ENCODE measurements at places on chromosomes 16 and 17.
A peak's percentile ranks its signal among the peaks of the same experiment; 100 is the strongest.

GRCh38 chr17:13420878-13421277, 180.9 kb downstream of the HS3ST3A1 start:
- no peak for DNase-seq

DNA sequence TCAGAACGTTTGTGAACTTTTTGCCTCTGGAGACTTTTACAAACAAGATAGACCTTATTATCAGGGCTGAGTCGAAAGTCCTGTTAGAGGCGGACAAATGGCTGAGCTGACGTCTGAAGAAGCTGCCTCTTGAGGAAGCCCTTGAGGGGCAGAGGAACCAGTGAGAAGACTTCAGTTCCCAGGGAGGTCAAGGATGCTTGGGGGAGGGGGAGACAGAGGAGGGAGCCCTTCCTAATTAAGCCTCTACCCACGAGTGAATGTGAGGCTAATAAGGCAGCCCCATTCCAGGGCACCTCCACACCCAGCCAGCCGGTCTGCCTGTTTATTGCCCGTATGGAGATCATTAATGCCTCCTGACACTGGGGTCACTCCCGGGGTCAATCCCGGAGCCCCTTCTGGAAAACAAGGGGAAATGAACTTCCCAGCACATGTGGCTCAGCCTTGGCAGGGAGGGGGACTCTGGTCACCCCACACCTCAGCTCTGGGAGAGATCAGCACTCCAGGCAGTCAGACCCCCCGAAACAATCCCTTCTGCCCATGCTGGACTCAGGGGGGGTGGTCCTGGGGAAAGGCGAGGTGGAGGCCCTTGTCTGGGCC, 9.2 kb upstream of the TBX4 start:
- DNase-seq: peak; percentile 26

GRCh38 chr16:678858-679813, 1.1 kb upstream of the STUB1 start:
- peak; percentile 76 for DNase-seq

DNA sequence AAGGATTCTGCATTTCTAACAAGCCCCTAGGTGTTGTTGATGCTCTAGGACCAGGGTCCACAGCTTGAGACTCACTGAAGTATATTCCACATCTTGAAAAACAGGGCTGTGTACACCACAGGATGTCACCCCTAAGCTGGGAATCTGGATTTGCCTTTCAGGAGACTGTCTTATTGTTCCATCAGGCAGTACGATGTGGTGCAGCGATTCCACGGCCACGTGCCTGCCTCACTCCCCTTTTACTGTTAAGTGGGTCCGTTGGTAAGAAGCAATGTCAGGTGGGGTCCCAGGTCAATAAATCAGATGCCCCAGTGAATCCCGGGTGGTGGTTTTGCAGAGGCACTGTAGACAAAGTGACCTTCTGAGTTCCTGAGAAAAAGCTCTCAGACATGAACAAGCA, 470.7 kb downstream of the HS3ST3B1 start:
- no peak for DNase-seq

DNA sequence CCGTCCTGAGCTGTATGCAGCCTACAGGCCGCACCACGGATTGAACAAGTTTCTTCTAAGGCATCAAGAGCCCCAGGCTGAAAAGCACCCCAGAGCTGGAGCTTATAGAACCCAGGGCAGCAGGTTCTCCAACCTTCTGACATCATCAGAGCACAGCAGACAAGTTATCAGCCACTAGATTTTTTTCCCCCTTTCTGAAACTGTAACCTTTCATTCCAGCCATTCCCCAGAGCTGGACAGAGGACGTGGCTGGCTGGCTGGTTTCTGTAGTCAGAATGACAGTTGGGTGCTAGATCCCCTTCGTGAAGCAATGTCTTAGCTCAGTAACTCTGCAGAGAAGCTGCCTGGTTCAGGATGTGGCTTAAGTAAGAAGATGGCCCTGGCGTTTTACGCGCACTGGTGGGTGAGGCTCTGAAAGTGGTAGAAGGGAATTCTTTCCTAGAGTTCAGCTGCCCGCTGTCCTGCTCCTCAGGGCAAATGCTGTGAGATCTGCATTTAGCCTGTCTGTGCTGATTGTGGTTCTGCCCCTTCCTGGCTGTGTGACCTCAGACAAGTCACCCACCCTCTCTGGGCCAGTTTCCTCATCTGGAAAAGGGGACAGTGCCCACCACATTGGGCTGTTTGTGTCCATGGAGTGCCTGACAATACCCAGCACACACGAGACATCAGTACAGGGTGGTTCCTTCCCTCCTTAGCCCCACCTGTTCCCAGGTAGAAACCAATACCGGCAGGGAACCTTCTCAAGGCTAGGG, 9.1 kb downstream of the DEXI start:
- no peak for DNase-seq

- no peak for DNase-seq
Measured at GRCh38 chr17:33233811-33234177, 59.3 kb downstream of the ASIC2 start.

GRCh38 chr17:56257075-56257474, 103.8 kb downstream of the ANKFN1 start:
- DNase-seq: no peak

DNA sequence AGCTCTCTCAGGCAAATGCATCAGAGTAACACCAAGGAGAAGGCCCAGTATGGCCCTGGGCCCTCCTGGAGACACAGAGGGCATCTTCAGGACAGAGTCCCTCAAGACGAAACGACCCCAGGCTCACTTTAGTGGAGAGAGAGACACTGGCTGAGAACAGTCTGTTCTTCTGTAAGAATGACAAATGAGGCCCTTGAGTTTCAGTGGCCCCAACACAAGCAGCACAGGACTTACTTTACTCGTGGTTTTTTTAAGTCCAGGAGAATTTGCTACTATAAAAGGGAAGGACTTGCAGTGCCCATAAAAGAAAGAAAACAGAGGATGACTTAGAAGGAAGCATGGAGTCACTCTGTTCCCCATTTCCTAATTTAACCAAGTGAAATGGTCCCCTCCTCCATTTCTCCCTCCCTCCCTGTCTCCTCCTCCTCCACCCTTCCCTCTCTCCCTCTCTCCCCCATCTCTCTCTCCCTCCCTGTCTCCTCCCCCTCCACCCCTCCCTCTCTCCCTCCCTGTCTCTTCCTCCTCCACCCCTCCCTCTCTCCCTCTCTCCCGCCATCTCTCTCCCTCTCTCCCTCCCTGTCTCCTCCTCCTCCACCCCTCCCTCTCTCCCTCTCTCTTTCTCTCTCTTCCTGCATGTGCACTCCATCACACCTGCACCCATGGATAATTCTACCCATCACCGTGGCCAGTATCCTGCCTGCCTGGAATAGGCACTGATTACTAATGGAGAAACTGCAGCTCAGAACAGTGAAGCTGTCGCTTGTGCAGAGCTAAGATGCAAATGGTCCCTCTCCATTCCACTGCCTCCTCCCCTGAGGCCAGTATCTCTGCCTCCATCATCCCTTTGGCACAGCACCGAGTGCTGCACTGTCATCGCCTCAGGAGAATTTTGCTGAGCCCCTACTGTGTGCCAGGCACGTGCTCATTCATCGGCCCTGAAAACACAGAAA, 47.3 kb upstream of the RBFOX3 start:
- peak; percentile 14 for DNase-seq

- no peak for DNase-seq
Measured at GRCh38 chr17:13337864-13338371, 263.8 kb downstream of the HS3ST3A1 start.

- peak; percentile 85 for DNase-seq
Measured at GRCh38 chr17:32319548-32319905, 22.4 kb downstream of the C17orf75 start.

- no peak for DNase-seq
Measured at GRCh38 chr17:21816592-21817567, 124.6 kb downstream of the KCNJ18 start.

DNA sequence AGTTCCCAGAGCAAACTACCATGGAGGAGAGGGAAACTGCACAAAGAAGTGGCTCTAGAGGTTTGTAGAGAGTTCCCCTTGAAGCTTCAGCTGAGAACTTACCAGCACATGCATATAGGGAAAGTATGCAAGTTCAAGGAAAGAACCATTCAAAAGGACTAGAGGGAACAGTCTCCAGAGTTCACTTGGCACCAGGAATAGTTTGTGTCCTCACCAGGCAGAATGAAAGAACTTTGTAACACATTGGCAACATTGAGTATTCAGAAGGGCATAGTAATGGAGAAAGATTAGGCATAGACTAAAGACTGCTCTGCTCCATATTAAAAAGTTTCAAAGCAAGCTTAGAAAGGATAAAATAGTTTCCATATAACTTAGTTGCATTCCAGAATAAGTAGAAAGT, 155.4 kb upstream of the TOM1L1 start:
- no peak for DNase-seq

DNA sequence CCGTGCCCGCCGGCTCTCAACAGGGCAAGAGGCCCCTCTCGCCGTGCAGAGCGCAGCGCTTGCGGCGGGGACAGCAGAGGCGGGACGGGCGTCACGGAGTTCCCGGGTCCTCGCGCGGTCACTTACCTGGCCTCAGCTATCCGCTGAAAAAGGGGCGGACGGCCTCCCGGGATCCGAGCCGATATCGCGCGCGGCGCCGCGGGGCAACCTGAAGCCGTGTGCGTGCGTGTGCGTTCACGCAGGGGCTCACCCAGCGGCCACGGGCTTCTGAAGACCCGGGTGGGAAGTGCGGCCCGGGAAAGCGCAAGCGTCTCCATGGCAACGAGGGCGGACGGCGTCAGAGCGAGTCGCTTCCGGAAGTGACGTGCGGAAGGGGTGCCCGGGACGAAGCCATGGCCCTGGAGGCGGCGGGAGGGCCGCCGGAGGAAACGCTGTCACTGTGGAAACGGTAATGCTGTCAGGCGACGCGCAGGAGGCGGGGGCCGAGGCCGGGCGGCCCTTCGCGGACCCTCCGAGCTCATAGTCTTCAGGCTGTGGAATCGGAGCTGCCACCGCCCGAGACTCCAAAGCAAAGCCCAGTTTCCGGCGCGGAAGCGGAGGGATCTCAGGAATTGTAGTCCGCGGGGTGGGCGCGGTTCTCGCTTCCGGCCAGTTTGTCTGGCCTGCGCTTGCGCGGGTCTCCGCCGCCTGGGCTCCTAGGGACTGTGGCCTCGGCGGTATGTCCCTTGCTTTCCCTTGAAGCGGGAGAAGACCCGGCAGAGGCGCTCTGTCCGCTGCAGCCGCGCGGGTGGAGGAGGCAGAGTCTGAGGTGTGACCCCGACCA, at the start of gene ENDOV:
ENDOV (plus strand) TSS at position 365 of the 823 bp plus-strand sequence; CDS start at position 393, 28 bp downstream.
- DNase-seq: peak; percentile 95

Data from activated CD8-positive, alpha-beta memory T cell treated with anti-CD3 and anti-CD28 coated beads, Interleukin-2, amount 10 ng/mL, durations not matched to agents 7 days and 5 days (primary cell).